ENCODE measurements at places on chromosomes 11 and 22.

- DNase-seq = no peak
Observed at GRCh38 chr11:104796301-104796700, 102.0 kb downstream of the CASP12 start.

GRCh38 chr22:27804470-27805297 lies 3.1 kb upstream of the MN1 start:
- peak; percentile 66 for DNase-seq

GRCh38 chr11:130514316-130514715 lies 65.9 kb downstream of the ADAMTS15 start:
- DNase-seq = no peak

DNA sequence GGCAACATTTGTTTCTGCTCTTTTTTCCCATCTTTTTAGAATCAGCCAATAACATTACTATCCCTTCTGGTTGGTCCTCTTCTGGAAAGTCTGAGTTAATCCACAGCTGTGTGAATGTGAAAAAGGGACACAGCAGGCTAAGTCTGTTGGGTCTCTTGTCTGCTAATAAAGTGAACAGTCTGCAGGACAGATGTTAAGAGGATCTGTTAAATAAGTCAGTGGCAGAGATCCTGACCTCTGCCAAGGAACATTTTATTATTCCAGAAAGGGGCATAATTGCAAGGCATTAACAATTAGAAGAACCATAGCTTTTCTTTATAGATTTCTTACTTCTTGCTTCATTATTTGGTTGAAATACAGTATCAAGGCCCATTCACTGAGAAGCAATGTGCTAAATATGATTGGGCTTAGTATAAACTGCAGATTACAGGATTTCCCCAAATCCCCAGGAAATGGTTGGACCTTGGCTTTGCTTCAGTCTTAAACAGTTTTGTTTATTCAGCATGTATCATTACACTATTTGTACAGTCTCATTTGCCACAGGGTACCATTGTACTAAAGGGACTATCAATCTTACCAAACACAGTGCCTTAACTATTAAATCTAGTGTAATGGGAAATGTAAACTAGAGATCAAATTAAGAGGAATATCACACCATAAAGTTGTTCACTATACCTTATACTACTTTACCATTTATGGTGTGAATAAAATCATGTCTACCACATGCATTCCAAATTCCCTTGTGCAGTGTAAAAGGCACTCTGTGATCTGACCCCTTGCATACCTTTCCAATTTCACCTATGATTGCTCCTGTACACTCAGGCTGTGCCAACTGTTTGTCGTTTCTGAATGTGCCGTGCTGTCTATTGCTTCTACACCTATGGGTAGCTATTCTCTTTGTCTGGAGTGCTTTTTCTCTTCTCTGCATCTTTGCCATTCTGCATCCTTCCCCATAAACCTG lies 274.0 kb downstream of the SOX6 start:
- DNase-seq = no peak

- DNase-seq = peak; percentile 18
Observed at GRCh38 chr11:131491503-131491902, 121.1 kb downstream of the NTM start.

DNA sequence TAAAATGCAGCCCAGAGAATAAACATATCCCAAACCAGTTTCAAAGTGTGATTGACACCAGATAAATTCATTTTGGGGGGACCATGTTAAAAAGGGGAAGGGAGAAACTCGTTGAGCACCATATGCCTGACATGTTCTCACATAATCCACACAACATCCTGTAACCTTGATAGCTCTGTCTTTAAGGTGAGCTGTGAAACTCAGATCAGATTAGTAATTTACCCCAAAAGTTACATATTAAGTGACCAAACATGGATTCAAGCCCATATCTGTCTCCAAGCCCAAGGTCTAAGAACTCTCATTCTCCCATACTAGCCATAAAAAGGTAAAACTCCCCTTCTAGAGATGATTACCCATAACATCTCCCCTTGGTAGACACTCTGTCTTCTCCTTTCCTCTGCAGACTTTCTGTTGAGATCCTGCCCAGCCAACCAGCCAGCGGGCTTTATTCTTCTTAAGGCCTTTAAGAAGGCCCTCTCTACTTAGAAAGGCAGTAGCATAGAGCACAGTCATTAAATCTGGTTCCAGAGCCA lies 150.7 kb downstream of the CCDC34 start:
- DNase-seq = no peak

- DNase-seq = peak; percentile 59
Observed at GRCh38 chr11:106101819-106102218, 24.4 kb downstream of the AASDHPPT start.

DNA sequence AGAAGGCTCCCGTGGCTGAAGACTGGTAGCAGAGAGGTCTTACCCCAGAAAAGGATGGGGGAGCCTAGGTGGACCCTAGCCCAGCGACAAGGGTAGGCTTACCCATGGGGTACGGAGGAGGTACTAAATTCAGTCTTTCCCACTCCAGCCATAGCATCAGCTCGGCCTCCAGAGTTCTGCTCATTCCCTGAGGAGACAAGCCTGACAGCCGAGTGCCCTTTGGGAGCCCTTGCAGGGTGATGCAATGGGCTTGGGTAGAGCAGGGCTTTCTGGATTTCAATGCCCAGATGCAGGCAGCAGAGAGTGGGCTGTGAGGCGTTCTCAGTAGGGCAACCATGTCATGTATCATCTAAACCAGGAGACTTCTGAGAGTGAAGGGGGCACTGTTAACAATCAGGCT lies 124.7 kb downstream of the MICAL2 start:
- no peak for DNase-seq

DNA sequence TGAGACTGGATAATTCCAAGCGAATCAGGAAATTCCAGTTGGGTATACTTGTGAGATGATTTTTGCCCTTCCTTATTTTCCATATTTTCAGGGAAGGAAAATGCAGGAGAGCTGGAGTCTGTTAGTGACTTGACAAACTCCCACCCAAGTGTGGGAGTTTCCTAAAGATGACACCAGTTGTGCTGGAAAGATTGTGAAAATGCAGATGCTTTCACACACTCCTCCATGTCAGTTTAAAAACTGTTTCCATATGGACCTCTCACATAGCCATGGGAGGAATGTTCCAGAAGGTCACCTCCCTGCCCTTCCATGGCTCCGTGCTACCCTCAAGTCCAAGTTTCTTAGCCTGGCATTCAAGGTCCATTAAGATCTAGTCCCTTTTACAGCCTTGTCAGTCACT lies 350.7 kb upstream of the NARS2 start:
- no peak for DNase-seq

- DNase-seq = no peak
Observed at GRCh38 chr22:49307870-49308269, 519.8 kb downstream of the BRD1 start.

- peak; percentile 41 for DNase-seq
Observed at GRCh38 chr11:63919267-63920125, 2.5 kb upstream of the RCOR2 start.

DNA sequence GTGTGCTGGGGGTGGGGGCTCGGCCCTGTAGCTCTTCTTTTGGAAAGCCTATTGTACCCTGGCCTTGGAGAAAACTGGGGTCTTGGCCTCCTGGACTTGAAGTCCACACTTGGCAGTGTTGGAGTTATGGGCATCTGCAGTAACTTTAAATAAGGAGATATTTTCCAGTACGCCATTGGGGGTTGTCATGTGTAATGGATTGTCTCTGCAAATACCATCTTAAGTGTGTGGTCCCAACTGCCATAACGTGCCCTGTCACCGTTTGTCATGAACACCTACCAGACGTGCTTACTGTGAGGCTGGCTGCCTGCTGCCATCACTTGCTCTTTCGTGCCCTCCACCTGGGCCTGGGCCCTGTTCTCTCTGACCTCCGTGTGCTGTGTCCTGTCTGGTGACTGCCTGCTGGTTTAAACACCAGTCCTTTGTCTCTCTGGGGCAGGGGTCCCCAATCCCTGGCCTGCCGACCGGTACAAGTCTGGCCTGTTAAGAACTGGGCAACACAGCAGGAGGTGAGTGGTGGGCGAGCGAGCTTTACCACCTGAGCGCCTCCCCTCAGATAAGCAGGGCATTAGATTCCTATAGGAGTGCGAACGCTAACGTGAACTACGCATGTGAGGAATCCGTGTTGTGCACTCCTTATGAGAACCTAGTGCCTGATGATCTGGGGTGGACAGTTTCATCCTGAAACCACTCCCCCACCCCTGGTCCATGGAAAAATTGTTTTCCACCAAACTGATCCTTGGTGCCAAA lies 3.6 kb upstream of the ZDHHC8 start:
- DNase-seq = no peak

- no peak for DNase-seq
Observed at GRCh38 chr11:60235321-60235720, 7.6 kb downstream of the MS4A4E start.

GRCh38 chr11:10329935-10330334 lies 25.1 kb downstream of the ADM start:
- peak; percentile 45 for DNase-seq

- peak; percentile 34 for DNase-seq
Observed at GRCh38 chr11:614623-615503, 887 bp downstream of the IRF7 start.

GRCh38 chr11:95066716-95067038 lies at the start of gene SRSF8:
SRSF8 (plus strand) TSS chr11:95066919; CDS start chr11:95067227, 308 bp downstream.
- no peak for DNase-seq

GRCh38 chr22:40473703-40474102 lies 103.3 kb downstream of the SGSM3 start:
- DNase-seq = no peak

DNA sequence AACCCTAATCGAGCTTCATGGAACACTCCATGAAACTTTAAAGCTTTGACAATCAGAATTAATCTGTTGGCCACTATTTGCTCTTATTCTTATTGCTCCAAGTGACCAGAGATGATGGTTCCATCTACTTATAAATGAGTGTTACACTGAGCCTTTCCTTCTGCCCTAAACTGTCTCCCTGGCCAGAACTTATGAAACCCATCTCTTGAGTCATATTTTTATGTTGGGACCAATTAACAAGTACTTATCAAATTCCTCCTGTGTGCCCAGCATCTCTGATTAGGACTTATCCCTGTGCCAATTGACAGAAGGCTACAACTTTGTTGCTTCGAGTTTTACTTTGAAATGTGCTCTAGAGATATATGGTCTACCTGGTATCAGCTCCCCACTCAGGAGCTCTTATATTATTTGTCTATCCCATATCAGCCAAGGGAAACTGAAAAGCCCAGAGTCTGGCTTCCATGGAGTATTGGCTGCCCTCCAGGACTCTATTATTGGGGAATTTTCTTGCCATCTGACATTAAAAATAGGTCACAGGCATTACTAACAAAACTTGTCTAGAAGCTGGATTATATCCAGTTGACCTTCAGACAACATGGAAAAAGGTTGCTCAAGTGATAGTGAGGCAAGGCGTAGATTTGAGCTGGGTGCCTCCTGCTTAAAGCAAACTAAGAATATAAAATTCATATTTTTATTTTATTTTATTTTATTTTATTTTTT lies 8.8 kb downstream of the KREMEN1 start:
- no peak for DNase-seq

DNA sequence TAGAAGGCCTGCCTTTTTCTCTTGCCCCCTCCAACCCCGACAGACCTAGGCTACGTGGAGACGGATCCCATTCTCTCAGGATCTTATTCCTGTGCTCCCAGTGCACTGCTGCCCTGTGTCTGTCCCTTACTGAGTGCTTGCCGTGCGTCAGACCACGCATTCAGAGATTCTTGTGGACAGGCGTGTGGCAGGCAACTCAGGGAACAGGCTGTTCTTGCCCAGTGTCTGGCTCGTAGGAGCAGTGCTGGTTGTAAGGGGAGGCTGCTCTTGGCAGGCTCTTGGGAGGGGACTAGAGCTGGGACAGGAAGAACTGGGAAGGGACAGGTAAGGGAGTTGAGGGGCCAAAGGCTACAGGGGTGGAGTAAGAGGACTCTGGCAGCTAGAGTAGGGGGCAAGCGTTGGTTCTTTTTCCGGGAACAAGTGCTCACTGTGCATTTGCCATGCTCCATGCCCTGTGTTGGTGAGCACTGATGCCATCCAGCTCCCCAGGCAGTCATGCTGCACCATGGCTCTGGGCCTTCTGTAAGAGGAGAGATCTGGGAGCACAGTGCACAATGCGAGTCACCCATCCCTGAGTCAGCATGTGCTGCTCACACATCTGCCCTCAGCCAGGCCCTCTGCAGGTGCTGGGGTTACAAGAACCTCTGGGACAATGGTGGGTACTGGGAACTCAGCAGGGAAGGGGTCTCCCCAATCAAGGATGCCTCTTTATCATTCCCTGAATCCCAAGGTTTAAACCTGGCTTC lies 119.1 kb downstream of the TBC1D22A start:
- peak; percentile 76 for DNase-seq

DNA sequence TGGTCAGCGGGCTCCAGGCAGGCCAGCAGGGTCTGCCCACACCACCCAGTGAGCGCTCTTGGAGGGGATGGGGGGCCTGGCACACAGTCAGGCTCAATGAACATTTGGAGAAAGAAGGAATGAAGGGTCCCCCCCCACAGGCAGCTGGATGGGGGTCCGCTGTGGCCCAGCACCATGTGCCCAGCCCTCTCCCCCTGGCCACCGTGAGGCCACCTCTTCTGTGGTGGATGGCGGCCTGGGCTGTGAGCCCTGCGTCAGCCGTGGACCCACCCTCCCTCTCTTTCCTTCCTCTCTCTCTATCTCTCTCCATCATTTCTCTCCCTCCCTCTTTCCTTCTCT lies 35.1 kb upstream of the MUC5AC start:
- DNase-seq = no peak

GRCh38 chr22:44809456-44809855 lies 57.1 kb downstream of the ARHGAP8 start:
- no peak for DNase-seq

DNA sequence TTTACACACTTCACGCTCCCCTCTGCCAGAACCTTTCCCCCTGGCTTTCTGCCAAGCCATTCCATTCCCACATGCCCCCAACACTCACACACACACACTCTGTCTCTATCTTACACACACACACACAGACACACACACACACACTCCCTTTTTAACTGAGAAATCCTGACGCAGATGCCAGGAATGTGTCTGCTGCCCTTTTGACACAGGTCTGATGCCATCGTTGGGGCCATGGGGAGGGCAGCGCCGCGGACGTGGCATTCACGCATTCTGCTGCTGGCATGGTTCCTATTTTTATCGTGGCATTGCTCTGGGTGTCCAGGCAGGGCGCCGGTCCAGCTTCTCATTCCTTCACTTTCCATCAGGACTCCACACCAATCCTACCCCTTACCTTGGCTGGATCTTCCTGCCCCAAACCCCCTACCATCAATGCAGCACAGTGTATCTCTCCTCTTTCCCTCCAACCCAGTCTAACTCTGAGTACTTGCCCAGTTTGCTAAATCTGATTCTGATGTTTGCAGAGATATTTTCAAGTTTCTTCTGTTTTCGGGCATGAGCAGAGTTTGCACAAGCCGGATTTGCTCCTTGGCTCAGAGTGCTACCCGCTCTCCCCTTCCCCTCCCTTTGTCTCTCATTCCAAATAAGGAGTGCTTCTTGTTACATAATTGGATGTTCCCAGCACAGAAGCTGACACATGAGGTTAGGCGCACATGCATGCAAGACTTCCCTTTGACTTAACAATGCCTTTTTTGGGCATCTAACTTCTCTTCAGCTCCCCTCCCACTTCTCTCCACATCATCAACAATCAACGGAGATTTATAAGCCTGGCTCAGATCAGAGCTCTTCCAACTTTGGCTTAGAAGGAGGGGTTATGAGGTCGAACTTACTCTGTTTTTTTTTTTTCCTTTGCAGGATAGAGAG lies 18.8 kb downstream of the SNX19 start:
- DNase-seq = peak; percentile 95

- DNase-seq = peak; percentile 84
Observed at GRCh38 chr11:1763796-1764661, at the start of gene CTSD. CTSD (minus strand) TSS chr11:1763927; CDS start chr11:1763859, 68 bp downstream.

- no peak for DNase-seq
Observed at GRCh38 chr11:134483857-134484256, 71.8 kb upstream of the B3GAT1 start.

GRCh38 chr22:31680861-31681341 lies 18.9 kb upstream of the PISD start:
- peak; percentile 54 for DNase-seq
